ENCODE measurements at places on chromosomes 12 and 14.

- no peak for DNase-seq
Observed at GRCh38 chr14:104787736-104788135, 7.8 kb downstream of the AKT1 start.

DNA sequence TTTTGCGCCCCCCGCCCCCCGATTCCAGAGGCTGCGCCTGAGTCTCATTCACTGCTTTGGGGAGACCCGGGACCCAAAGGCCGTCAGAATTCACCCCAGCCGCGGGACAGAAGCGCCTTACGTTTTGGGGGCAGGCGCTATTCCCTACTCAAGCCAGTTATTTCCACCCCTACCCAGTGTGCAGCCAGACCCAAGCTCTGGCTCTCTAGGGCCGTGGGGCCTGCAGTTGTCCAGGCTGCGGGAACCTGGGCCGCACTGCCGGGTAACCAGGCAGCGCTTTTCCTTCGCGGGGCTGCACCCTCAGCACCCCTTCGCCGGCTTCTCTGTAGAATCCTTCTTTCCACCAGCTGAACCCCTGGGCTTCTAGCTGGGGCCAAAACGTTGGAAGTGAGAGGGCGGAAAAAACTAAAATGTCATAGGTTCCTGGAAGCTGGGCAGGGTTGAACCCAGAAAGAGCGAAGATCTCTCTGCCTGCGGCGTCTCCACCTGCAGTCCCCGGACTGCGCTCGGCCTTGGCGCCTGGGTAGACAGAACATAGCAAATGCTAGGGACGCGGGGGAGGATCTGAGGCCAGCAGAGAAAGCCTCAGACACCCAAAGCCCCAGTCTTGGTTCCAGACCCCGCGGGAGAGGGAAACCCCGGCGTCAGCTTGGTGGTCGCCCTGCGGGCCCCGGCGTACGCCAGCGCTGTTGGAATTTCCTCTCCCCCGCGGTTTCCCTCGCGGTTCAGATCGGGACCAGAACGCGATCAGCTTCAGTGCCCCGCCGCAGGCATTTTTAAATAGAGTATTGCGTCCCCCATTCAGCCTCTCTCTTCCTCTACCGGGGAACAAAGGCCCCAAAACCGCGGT is 18.3 kb downstream of the TBX3 start:
- no peak for DNase-seq

GRCh38 chr12:25781232-25781631 is 177.2 kb upstream of the RASSF8 start:
- no peak for DNase-seq

- DNase-seq: no peak
Observed at GRCh38 chr12:105100998-105101397, 6.5 kb upstream of the WASHC4 start.

GRCh38 chr12:13362260-13362841 is 165.8 kb downstream of the EMP1 start:
- no peak for DNase-seq

DNA sequence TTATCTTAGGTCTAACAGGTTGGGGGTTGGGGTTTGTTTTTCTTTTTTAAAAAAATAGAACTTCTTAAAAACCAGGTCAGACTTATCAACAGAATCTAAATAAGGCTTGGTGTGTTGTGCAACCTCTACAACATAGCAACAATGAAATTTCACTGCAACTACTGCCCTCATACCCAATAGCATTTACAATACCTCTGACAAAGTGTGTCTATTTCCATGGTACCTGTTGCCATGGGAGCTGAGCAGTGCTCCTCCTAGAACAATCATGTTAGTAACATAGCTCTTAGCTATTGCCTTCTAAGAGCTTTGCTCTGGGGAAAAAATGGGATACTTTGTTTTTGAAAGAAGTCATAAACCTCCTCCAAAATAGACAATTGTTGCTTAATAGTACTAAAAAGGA is 103.3 kb upstream of the CCDC175 start:
- DNase-seq: no peak

GRCh38 chr14:64688811-64689281 is 15.4 kb upstream of the PLEKHG3 start:
- no peak for DNase-seq

- no peak for DNase-seq
Observed at GRCh38 chr12:52670961-52671360, 9.2 kb downstream of the KRT1 start.

DNA sequence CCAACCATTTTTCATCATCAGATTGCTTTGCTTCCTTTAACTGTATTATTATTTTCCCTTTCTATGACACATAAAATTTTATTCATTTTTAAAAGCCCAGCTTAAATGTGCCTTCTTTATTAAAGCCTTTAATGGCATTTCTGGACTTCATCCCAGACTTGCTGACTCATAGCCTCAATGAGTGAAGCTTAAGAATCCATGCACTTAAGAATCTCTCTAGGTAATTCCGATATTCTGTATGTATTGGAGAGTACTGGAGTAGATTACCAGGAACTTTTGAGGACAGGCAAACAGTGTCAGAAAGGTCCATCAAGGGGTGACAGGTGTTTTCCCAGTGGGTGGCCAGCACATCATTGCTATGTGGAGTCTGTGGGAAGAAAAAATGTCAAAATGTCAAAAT is 107.9 kb downstream of the PTPRQ start:
- no peak for DNase-seq

DNA sequence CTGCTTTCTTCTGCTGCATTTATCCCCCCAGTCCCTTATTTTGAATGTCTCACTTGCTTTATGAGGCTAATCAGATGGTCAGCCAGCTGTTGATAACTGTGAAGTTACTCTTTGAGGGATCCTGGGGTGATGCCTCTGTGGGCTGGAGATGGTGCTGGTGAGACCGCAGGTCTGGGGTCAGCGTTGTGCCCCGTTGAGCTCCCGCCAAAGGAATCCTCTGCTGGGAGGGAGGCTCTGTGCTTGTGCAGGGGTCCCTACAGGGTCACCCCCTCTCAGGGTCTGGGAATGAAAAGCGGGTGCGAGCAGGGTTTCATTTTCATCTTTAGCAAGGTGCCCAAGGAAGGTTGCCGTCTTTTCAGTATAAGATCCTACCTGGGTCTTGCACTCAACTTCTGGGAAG is 161.2 kb upstream of the RTL1 start:
- DNase-seq: no peak

DNA sequence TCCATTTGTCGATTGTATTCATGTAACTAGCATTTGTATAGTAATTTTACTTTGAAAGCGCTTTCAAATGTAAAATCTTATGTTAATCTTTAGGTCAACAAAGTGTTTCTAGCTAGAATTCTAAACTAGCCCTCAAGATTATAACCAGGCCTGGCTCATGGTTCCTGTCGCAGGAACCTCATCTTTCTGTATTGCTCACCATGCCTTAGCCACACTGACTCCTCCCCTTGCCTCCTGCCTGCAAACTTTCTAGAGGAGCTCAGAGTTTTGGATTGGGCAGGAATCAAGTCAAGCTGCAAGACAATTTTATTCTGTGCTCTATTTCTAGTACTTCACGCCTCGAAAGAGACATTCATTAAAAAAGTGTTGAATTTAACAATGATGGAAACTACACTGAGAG is 99.8 kb downstream of the TGFB3 start:
- DNase-seq: no peak

- no peak for DNase-seq
Observed at GRCh38 chr14:104051092-104051813, 34.2 kb upstream of the ASPG start.
